NCI-H1436 treated with DMSO at 0.1 percent for 48 hours (cell line): ENCODE measurements at places on chromosomes 3 and 15.

- DNase-seq: no peak
These were observed 106.5 kb downstream of the SUCNR1 start for GRCh38 chr3:151979906-151980305.

GRCh38 chr15:42716125-42716524 is 20.8 kb downstream of the CDAN1 start:
- no peak for DNase-seq

- DNase-seq: no peak
These were observed 491.8 kb downstream of the SQOR start for GRCh38 chr15:46126581-46126980.

DNA sequence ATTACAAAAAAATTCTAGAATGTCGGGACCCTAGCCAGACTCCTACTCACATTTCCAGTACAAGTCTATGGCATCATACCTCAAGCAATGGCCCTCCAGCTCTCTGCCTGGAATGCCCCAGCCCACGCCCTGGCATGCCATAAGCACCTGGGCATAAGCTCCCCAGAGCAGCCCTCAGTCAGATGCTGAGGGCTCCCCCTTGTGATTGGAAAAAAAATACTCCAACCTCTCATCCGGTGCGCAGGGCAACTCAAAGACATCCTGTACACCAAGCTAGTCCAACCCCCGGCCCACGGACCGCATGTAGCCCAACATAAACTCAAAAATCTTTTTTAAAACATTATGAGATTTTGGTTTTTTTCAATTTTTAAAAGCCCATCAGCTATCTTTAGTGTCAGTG is 115.4 kb downstream of the NEK10 start:
- no peak for DNase-seq

DNA sequence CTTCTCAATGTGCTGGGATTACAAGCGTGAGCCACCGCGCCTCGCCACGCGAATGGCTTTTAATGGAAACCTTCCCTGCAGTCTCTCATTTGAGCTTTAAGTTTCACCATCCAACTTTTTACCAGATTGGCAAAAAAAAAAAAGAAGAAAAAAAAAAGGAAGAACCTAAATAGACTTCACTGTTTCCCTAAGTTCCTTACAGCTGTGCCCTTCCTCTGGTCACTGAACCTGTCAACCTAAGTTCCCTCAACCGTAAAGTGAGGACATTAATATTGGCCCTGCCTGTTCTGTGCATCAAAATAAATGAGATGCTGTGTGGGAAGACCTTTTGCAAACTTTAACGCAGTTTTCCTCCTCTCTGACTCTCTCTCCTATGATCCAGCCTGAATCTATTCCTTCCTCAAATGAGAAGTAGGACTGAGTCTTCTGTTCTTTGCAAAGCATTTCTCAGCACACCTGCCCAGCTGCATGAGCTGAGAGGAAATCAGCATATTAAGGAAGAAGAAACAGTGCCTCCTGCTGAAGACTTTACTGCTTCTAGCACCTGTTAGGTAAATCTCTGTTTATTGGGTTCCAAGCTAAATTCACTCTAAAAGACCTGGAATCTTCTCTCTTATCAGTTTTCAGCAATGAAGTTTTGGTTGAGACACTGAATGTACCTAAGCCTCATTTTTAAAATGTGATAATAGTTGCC is 99.6 kb upstream of the ETV5 start:
- DNase-seq: no peak

- no peak for DNase-seq
These were observed 48.0 kb upstream of the TSPAN3 start for GRCh38 chr15:77118882-77119321.

GRCh38 chr3:140292684-140293083 is 357.7 kb downstream of the CLSTN2 start:
- DNase-seq: no peak

GRCh38 chr3:21229426-21230135 is 521.4 kb downstream of the ZNF385D start:
- DNase-seq: no peak

- no peak for DNase-seq
These were observed 160.6 kb upstream of the RGMA start for GRCh38 chr15:93249623-93250022.

GRCh38 chr3:15572138-15572537 is 29.2 kb downstream of the HACL1 start:
- DNase-seq: no peak

- DNase-seq: no peak
These were observed 12.4 kb upstream of the FYCO1 start for GRCh38 chr3:46008058-46008457.

DNA sequence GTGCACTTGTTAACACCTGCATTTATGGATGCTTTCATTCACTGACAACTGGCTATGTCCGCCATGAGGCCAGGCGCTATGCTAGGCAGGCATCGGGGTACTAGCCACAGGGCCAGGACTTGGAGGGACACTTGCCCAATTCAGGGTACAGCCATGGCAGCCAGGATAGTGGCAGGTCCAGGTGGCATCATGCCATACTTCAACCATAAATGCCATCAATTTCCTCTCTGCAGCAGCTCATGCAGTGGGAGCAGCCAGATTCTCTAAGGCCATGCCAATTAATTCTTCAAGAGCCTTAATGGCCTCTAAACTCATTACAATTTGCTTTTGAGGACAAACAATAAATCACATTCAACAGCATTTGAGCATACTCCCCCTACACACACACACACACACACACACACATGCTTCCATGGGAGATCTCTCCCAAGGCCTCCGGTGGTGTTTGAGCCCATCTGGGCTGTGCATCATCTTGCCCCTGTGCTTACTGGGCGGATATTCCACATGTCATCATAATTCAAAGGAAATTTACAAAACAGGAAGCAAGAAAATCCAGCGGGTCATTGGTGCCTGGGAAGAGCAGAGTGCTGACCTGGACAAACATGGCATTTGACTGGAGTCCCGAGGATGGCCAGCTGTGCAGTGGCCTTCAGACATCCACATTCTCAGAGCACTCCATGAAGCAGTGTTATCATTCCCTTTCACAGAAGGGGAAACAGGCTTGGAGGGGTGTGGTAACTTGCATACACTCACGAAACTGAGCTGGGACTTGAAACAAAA is 109.1 kb downstream of the IQSEC1 start:
- DNase-seq: no peak

- DNase-seq: no peak
These were observed 304.0 kb downstream of the CACNA2D3 start for GRCh38 chr3:54426381-54426780.

- no peak for DNase-seq
These were observed 11.7 kb downstream of the SHOX2 start for GRCh38 chr3:158094235-158095110.

DNA sequence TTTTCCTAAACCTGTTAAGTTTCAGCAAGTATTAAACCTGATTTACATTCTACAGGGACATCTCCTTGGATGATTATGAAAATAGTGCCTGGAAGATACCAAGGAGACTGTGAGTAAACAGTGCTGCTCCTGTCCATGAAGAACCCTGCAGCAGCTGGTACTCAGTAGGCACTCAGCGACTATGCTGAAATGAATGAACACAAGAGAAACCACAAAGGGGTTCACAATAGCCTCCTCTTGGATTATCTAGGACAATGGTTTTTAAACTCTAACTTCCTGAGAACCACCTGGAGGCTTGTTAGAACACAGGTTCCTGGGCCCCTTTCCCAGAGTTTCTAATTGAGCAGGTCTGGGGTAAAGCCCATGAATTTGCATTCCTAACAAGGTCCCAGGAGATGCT is 488.4 kb upstream of the UBE2E2 start:
- DNase-seq: no peak

DNA sequence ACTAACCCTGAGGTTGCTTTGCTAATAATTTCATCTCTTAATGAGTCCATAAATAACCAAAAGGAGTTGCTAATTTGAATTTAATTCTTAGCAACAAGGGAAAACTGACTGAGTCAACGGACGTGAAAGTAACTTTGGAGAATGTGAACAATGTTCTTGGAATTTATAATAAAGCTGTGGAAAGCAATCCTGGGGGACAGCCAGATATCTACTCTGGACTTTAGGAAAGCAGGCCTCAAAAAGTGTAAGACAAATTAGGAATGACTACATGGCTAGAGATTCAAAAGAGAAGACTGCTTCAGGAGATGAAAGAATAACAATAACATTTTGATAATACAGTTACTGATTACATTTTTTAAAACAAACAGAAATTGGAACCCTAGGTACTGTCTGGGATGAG is 318.4 kb upstream of the COL8A1 start:
- no peak for DNase-seq

DNA sequence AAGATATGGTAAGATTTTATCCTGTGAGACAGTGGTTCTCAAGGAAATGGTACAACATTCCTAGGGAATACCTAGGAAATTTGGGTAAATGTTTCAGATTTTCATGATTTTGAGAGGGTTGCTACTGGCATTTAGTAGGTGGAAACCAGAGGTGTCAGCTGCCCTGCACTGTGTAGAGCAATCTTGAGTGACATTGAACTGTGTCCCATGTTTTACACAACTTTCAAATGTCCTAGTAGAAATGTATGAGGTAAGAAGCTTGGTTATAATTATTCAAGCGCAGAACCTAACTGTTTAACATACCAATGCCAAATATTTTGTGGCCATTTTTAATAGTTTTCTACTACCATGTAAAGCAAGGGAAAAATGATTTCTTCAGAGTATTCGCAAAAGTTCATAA is 120.4 kb downstream of the GADL1 start:
- no peak for DNase-seq

GRCh38 chr15:27119695-27120266 is 148.8 kb downstream of the GABRG3 start:
- no peak for DNase-seq

- no peak for DNase-seq
These were observed 208.9 kb downstream of the CHST2 start for GRCh38 chr3:143328451-143328850.

GRCh38 chr3:127260826-127261555 is 26.9 kb downstream of the PRR20G start:
- DNase-seq: no peak

DNA sequence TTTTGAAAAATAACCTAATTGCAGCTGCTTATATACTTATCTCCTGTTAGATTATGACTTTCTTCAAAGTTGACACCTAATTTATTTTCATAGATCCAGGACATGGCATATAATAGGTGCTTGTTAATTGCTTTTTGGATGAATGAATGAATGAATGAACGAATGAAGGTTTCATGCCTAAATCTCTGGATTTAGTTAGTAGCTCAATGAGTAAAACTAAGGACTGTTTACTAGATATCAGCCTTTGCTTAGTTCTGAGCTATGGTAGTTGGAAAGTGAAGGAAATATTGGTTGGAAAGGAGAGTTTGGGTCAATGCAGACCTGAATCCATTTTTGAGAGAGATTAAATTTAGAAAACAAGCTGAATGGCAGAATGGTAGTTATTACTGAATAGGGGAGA is 160.4 kb upstream of the SGO1 start:
- DNase-seq: no peak

DNA sequence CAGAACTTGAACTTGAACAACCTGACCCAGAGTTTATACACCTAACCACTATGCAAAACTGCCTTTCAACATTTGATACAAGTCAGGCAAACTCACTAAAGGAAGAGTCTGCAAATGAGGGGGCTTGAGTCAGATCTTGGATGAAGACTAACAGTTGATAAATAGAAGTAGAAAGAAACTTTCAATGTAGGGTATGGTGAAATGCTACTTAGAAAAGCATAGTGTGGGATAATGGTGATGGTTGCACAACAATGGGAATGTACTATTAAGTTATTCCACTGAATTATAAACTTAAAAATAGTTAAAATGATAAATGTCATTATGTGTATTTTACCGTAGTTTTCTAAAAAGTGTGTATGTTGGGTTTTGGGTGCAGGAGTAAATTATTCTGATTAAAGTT is 19.7 kb upstream of the ZNF280D start:
- DNase-seq: no peak

- no peak for DNase-seq
These were observed 75.5 kb downstream of the EBLN2 start for GRCh38 chr3:73136941-73137340.
